ENCODE measurements at places on chromosomes 3 and 15.

- no peak for DNase-seq
These were observed 6.4 kb downstream of the GNAI2 start for GRCh38 chr3:50242381-50242770.

DNA sequence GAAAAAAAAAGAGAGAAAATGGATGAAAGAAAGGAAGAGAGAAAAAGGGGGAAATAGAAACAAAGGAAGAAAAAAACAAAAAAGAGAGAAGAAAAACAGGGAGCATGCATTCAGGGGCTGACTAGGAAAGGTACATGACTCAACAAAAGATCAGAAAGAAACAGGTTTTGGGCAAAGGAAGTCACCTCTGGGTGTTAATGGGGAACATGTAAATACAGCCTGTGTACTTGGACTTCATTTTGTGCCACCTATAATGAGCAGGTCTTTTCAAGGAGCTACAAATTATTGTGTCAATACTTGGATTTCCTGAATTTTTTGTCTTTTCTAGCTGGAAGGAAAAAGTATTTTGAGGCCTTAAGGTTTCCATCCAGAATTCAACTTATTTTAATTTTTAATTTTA, 53.4 kb upstream of the CCDC50 start:
- DNase-seq: no peak

GRCh38 chr3:7292362-7292761, 431.4 kb downstream of the GRM7 start:
- no peak for DNase-seq

DNA sequence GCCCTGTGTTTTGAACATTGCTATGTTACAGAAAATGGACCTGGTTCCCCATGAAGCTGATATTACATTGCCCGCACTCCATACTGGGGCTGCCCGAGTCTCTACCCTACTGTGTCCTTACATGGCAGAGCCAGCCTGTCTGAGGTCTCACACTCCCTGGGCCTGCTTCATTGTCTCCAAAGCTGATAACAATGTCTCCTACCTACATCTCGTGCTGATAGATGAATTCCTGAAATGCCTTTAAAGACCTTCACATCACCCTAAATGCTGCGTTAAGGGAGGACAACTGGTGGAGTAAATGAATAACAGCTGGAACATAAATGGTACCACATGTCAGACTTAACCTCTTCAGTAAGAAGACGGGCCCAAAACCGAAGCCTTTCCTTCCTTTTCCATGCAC, 62.9 kb upstream of the PTX3 start:
- DNase-seq: no peak

DNA sequence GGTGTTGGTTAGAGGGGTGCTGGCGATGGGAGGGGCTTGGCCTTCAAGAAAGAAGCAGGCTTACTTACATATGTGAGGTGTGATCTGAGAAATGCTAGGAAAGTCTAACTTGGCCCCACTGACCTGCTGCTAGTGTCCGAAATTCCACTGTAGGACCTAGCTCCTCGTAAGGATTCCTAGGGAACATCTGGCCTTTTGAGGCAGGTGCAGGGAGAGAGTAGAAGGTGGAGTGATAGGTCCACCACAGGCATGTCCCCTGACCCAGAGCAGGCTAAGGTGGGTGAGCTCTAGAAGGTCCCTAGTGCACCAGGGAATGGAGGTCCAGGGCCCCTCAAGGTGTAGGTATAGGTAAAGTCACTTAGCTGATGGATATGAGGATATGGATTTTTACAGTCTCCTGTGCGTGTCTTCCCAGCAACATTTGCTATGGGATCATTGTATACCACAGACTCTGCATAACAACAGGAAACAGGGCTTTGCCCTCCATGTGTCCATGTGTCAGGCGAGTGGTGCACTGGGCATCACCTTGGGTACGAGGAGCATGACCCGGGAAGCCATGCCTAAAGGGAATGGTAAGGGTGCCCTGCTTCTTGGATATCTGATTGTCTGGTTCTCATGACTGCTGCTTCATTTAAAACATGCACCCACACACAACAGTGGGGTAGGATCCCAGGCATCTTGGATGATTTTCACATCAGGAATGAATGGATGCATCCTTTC, 32.6 kb downstream of the POMGNT2 start:
- DNase-seq: no peak

All from SHP77 (cell line).